Stimulated activated CD8-positive, alpha-beta memory T cell treated with anti-CD3 and anti-CD28 coated beads, Interleukin-12 subunit alpha, Interleukin-12 subunit beta, amount 100 ng/mL, for 4 hours (primary cell): ENCODE measurements at places on chromosomes 5 and 9.
A peak's percentile ranks its signal among the peaks of the same experiment; 100 is the strongest.

DNA sequence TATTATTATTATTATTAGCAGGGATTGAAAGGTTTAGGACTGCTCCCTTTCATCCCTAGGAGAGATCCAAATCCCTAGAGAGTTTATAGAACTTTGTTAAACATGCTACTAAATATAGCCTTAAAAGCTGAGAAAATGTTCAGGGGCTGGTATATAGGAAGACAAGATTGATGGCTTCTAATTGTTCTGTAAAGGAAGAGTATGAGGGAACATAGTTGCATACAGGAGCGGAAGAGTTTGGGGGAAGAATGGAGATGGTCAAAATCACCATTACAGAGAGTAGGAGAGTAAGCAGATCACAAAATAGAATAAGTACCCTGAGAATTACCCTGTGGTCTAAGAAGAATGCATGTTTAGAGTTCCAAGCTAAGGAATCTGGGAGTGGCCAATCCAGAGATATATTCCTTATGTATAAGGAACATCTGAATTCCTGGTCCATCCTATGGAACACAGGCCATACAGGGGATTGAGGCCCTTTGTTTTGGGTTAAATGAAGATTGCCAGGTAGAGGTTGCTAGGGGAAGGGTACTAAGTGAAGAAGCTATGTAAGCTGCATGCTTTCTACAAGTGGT is 158.0 kb upstream of the APC start:
- DNase-seq = no peak

- DNase-seq = no peak
Observed at GRCh38 chr5:15647251-15647650, 147.3 kb downstream of the FBXL7 start.

DNA sequence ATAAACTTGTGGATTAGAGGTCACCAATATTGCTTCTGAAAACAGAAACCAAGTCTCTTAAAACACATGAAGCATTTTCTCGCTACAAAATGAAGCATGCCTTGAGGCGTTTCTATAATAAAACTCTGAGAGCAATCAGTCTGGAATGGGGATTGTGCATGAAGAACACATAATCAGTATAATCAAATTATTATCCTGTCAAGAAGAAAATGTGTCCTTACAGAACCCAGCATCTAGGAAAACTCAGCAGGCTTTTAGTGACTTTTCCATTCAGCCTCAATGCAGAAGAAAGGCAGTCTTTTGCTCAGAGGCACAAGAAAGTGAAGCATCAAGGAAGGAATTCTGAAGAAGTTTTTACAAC is 121.9 kb downstream of the CDH18 start:
- no peak for DNase-seq

- no peak for DNase-seq
Observed at GRCh38 chr9:95506428-95506677, 10.4 kb downstream of the PTCH1 start.

DNA sequence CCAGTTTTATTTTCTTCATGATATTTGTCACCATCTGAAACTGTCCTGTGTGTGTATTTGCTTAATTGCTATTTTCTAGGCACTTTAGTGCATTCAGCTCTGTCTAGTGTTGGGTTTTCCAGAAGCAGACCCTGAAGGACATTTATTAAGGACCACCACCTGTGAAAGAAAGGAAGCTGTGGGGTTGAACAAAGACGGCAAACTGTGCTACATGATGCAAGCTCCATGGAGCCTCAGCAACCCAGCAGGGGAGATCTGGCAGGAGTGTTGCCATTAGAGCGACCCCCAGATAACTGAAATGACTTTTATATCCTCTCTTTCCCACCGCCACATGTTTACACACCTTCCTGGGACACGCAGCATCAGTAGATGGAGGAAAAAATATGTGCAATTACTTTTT is 125.5 kb downstream of the GABRB2 start:
- DNase-seq = no peak

GRCh38 chr5:107112216-107112615 is 558.5 kb downstream of the EFNA5 start:
- DNase-seq = no peak

DNA sequence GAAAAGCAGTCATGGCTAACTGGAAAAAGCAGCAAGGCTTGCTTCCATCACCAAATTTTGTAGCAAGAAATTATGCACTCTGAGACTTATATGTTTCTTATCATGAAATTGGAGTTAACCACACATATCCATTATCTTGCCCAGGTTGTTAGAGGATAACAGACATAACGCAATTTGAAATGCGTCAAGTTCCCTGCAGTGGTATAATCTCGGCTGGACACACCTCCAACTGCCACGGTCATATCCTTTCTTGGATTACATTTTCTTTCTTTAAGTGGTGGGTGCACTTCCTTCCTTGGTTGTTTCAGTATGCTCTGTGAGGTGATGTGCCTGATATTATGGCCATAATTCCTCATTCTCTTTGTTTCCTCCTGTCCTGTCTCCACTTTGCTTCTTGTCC is 695.0 kb upstream of the DMAC1 start:
- DNase-seq = no peak

DNA sequence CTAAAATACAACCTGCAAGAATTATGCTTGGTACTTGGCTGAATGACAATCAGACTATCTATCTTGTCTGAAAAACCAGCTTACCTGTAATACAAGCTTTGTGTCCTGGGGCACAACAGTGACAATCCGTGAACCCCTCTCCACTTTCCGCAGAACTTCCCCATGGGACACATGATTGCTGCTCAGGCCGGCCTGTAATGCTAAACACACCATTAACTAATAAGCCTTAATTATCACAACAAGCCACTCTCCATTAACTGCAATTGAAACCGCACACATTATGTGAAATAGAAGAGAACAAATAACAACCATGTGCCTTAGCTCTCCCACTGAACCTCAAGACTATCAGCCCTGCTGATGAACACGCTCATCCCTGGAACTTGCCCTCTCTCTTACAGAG is 33.7 kb downstream of the ELP1 start:
- DNase-seq = no peak

- no peak for DNase-seq
Observed at GRCh38 chr5:143874312-143874711, 62.4 kb downstream of the HMHB1 start.

- DNase-seq = peak; percentile 20
Observed at GRCh38 chr9:92634712-92635605, 35.0 kb downstream of the IPPK start.

DNA sequence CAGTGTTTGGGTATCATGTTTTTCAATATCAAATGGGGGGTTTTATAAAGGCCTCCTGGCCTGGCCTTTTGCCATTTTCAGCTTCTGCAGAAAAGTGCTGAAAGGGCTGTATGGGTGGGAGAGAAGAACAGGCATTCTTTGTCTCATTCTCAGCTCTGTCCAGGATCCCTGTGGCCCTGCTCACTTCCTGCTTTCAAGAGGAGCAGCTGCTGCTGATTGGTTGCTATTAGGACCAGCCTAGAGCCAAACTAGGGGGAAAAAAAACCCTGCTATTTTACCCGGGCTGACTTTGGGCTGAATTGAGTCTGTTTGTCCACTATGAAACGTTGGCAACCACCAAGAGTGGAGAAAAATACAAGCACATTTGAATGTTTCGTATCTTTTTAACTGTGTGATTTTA is 117.1 kb downstream of the CMYA5 start:
- DNase-seq = no peak

GRCh38 chr5:172550996-172551395 is 90.1 kb upstream of the NEURL1B start:
- no peak for DNase-seq

GRCh38 chr5:151448038-151448985 is 909 bp downstream of the SLC36A1 start:
- DNase-seq = peak; percentile 3

- DNase-seq = no peak
Observed at GRCh38 chr5:143557061-143557818, 153.8 kb upstream of the NR3C1 start.

DNA sequence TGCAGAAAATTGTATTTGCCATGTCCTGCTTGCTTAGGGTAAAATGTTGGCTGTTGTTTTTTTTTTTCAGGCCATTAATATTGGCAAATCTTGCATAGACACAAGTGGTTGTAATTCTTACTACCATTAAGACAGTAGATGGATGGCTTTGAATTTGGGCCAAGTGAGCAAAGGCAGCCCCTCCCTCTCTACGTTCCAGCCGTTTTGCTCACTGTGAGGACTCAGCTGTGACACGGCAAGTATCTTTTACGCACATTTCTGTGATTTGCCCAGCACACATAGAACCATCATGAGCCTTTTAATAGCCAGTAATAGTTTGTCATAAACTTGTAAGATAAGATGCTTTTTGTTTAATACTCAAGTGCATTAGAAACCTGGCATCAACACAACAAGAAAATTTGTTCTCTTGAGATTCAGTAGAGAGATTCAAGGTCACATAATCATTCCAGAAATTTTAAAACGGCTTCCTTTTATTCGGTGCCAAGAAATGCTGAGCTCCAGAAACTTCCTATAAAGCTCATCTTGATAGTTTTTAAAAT is 205.2 kb upstream of the ADCY2 start:
- no peak for DNase-seq

DNA sequence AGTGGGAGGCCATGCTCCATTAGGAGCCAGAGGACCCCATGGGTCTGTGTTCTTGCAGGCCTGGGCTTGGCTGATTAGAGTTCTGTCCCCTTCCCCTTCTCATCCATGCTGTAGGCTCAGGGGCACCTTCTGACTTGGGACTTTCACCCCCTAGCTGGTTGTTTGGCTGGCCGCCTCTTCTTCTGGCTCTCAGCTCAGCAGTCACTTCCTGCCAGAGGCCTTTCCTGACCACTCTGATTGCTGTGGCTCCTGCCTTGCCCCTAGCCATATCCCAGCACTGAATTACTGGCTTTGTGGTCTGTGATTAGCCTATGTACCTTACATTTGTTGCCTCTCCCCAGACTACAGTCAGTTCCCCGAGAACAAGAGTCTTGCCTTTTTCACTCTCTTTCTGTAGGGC is 14.6 kb downstream of the ENTREP1 start:
- DNase-seq = no peak

DNA sequence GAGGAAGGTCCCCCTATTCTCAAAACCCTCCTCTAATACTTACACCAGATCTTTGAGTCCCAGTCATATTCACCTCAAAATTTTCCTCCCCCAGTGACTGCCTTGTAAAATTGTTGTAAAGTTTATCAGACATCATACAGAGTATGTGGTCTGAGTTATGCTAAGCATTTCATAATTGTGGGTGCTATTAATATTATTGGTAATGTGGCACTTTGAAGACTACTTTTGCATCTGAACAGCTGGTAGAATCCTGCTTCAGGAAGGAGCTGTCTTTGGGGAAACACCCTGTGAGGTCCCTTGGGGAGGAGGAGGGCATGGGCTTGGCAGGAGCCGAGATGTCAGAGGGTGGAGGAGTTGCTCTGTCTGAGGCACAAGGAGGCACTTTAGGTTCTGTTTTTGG is 164.9 kb upstream of the ZNF618 start:
- DNase-seq = no peak

GRCh38 chr5:5018578-5018970 is 121.6 kb upstream of the ADAMTS16 start:
- no peak for DNase-seq

- DNase-seq = no peak
Observed at GRCh38 chr9:85978496-85978895, 37.5 kb downstream of the NAA35 start.

- no peak for DNase-seq
Observed at GRCh38 chr5:38663249-38663648, 106.8 kb upstream of the LIFR start.

GRCh38 chr9:114207034-114207810 is 51.9 kb downstream of the COL27A1 start:
- no peak for DNase-seq

- no peak for DNase-seq
Observed at GRCh38 chr5:88785746-88786565, 97.0 kb downstream of the MEF2C start.

GRCh38 chr5:139116100-139116655 is 82.0 kb downstream of the SIL1 start:
- no peak for DNase-seq

DNA sequence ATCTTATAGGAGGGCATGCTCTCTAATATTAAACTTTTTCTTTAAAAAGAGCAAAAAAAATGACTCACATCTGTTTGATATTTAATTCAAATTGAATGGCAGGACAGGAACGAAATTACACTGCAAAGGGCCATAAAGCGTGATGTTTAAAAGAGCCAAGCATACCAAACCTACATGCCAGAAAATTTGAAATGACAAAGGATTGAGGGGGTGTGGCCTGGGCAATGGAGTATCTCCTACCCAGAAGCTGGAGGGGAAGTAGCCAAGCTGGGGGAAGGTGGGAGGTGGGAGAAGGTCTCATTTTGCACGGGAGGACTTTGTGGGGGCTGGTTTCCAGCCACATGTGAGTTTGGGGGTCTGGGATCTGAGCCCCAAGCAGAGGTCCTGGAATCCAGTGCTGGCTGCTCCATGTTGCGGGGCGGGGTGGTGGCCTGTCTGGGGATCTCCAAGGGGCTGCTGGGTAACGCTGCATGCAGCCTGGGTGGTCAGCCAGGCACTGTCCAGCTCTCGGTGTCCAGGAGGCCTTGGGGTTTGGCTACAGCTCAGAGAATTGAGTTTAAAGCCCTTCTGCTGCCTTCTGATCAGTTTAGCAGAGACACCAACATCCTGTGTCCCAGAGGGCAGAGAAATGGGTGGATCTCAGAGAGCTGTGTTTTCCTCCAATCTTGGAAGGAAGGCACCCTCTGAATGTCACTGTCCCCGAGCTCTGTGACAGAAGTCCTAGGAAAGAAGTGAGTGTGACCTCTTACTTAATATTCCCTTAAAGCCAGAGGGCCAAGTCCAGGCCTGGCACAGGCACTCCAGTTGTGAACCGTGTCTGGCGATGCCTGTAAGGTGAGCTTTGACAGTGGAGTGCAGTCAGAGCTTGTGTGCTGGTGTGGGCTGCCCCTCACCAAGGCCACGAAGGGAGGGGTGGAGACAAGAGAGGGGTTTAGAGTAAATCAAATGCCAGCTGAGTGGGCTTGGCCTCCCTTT is 7.6 kb downstream of the DCANP1 start:
- no peak for DNase-seq

GRCh38 chr5:159525117-159525516 is 194.8 kb upstream of the IL12B start:
- no peak for DNase-seq

DNA sequence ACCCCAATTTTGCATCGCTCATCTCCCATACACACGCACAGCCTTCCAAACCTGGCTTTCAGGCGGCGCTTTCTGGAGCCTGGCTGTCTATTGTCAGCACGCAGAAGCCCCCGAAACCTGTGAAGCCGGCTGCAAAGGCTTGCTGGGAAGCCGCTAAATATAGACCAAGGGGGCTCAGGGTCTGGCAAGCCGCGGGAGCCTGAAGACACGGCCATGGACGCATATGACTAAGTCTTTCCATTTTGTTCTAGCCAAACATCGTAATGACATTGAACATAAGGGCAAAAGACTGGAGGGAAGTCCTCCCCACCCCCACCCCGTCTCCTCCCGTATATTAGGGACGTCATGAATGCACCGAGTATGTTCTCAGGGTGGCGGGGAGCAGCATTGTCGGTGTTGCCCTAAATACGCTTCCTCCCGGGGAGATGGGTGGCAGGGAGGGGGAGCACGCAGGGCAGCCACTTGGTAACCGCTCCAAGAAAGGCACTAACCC is 1.1 kb downstream of the CTNND2 start:
- no peak for DNase-seq

- no peak for DNase-seq
Observed at GRCh38 chr5:167442922-167443321, 848.5 kb upstream of the WWC1 start.
